Fibroblast of the aortic adventitia (primary cell): ENCODE measurements at places on chromosomes 2 and 18. TPM values are rescaled to one million over a fixed set of nuclear protein-coding genes. Genes with fewer than 3 reads are reported as not detected.

NIF3L1 gene
- 8.4 and 38.5 TPM in 2 replicates for total RNA-seq

GRCh38 chr2:148627224-148627623 is 17.3 kb upstream of the EPC2 start:
- no peak for DNase-seq

- DNase-seq = peak; percentile 88
These were observed 60.1 kb downstream of the LIMS1 start for GRCh38 chr2:108594132-108594981.

DNA sequence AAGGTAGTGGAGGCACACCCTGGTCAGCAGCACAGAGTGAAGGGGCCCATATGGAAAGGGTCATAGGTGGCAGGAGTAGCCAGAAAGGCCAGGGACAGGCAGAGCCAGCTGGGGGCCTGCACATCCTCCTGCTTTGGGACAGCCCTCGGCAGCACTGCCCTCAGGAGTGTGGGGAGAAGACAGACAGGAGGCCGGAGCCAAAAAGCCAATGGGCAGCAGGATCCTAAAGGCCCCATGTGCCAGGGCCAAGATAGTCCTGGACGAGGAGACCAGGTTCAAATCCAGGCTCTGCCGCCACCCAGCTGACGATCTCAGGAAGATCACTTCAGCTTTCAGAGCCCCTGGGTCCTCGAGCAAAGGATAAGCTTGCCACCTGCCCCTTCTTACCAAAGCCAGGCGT is 220.1 kb downstream of the TMEM163 start:
- no peak for DNase-seq

GRCh38 chr2:8219631-8220355 is 462.1 kb upstream of the ID2 start:
- DNase-seq = no peak

PGAP1 gene
- total RNA-seq = 10.3 and 14.7 TPM in 2 replicates

GRCh38 chr2:241809383-241810306 is 652 bp downstream of the NEU4 start:
- no peak for DNase-seq

UPP2 gene
- total RNA-seq = not detected in 2 replicates

LINC00305 gene
- total RNA-seq = not detected in 2 replicates

CNDP2 gene
- 38.0 and 75.6 TPM in 2 replicates for total RNA-seq

DNA sequence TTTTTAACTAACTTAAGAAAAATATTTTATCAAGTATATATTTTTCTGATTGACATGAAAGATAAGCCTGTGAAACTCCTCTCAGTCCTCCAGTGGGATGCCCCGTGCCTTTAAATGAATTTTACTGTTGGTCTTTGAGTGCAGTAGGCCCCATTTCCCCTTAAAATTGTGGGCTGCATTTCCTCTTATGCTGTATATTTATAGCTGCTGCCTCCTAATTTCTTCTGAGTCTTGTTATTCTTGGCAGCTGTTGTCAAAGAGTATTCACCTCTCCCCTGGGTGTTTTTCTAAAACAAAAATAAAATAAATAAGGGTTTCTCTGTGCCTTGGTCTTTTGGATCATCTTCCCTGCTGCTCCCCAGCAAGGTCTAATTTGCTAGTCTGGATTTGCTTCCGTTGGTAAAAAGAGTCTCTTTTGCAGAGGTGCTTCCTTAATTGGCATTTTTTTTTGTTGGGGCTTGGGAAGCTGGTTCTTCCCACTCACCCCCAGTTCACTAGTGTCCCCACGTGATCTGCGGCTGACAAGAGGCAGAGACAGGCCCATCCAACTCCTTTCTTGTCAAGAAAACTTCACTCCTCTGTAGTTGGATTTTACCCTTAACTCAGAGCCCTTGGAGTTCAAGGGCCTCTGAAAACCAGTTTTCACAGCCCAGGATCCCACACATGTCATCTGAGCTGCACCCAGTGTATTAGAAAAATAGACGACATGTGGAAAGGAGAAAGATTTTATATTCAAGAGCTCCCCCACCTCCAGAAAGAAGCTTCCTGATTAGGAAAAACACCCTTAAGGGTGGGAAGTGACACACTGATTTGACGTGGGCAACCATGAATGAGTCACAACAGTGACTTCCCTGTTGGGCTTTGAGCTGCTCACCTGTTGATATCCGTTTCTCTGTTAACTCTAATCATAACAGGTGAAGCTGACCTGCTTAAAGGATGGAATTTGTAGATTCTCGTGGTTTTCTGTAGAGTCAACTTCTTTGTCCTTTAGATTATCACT is 431.5 kb downstream of the DCDC2C start:
- no peak for DNase-seq

GRCh38 chr2:229684942-229685562 is 29.3 kb downstream of the DNER start:
- no peak for DNase-seq

- DNase-seq = no peak
These were observed 103.3 kb downstream of the AOX1 start for GRCh38 chr2:200689115-200689514.

ECEL1 gene
- not detected in 2 replicates for total RNA-seq

CNRIP1 gene
- total RNA-seq = 40.0 and 46.9 TPM in 2 replicates

DNA sequence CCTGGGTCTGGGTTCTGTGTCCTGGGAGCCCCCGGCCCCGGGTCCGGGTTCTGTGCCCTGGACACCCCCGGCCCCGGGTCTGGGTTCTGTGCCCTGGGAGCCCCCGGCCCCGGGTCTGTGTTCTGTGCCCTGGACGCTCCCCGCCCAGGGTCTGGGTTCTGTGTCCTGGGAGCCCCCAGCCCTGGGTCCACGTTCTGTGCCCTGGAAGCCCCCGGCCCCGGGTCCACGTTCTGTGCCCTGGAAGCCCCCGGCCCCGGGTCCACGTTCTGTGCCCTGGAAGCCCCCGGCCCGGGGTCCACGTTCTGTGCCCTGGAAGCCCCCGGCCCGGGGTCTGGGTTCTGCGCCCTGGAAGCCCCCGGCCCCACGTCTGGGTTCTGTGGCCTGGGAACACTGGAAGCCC is 253.9 kb downstream of the TWIST2 start:
- no peak for DNase-seq

DNA sequence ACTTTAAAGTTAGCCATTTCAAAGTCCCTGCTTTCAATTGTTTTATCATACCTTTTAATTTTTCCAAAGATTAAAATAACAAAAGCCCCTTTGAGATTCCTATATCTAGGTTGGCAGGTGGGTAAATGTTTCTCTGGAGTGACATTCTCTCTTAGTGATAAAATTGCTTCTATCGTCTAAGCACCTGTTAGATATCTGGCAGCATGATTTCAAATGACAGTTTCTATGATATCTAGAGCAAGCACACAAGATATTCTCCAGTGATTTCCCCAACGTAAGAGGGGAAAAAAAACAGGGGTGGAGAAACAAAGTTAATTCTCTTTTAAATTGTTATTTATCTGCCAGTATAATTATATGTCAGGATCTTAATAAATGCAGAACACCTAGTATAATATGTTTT is 610.2 kb downstream of the DSC3 start:
- no peak for DNase-seq

NMUR1 gene
- total RNA-seq = not detected in 2 replicates

- peak; percentile 50 for DNase-seq
These were observed 45.4 kb downstream of the EML6 start for GRCh38 chr2:54768772-54769428.

- DNase-seq = no peak
These were observed 19.8 kb downstream of the DTNA start for GRCh38 chr18:34729740-34730355.

GRCh38 chr18:55781481-55781957 is 193.5 kb upstream of the TCF4 start:
- peak; percentile 77 for DNase-seq

- DNase-seq = no peak
These were observed 549.9 kb upstream of the ACVR2A start for GRCh38 chr2:147294825-147295392.

DNA sequence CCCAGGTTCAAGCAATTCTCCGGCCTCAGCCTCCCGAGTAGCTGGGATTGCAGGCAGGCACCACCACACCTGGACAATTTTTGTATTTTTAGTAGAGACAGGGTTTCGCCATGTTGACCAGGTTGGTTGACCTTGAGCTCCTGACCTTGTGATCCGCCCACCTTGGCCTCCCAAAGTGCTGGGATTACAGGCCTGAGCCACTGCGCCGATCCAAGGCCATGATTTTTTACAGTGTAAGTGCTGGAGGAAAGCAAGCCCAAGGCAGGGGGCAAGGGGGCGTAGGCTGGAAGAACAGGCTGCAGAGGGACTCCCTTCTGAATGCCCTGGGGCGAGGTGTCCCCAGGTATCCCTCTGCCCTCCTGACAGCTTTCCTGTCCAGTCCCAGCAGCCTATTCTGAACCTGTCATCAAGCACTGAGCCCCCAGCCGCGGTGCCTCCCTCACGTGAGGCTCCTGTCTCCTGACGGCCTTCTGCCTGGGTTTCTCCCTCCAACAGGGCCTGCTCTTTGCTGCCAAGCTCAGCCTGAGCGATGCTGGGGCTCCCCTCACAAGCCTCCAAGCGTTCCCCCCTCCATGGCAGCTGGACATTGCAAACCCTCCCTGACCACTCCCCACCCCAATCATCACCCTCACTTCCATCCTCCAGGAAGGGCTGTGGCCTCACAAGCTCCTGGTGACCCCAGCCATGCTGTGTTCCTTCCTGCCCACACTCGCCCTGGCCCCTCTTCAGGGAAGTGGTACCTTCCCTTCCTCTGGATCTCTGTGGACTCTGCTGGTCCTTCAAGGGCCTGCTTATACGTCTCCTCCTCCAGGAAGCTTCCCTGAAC is 37.6 kb downstream of the ZFP36L2 start:
- DNase-seq = no peak

C2orf66 gene
- 0.27 TPM in 1 of 2 replicates, not detected in the other for total RNA-seq
